IPS-NIHi11 (cell line): ENCODE measurements at places on chromosomes 11 and 22.

DNA sequence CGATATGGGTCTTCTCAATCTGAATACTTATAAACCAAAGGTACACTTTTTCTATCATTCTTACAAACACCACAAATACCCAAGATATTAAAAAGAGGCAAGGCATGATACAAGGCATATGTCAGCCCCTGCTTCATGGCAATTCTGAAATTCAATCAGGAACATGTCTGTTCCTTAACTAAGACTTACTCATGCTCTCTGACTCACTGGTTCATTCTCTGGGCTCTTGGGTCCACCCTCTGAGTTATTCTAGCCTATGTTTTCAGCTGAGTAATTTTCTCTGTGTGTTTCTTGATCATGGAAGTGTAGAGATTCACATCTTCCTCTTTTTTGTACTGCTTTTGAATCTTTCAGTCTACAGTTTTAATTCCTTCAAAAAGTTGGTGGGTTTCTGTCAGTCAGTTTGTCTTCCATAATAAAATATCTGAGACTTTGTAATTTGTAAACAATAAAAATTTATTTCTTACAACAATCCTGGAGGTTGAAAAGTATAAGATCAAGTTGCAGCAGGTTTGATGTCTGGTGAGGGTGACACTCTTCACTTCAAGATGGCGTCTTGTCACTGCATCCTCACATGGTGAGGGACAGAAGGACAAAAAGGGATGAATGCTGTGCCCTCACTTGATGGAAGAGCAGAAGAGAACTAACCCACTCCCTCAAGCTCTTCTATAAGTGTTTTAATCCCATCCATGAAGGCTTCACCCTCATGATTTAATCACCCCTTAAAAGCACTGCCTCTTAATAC is 211.7 kb downstream of the FAM76B start:
- no peak for DNase-seq

DNA sequence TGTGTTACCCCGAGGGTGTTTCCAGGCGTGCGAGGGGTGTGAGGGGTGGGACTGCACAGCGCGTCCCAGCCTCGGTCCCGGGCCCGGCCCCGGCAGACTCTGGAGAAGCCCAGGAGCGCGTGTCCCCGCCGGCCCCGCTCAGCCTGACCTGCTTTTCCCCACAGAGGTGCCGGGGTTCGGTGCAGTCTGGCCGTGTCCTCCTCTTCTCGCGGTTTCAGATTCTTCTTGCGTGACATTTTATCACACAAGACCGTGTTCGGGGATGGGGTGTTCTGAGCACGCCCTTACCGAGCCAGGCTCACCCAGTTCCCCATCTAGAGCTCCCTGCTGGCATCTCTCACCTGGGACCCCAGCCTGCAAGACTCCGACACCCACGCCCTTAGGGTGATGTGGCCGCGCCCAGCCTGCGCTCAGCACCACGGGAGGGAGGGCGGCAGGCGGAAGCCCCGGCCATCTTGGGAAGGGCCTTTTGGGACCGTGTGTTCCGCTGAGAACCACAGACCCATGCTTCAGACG is 775.6 kb downstream of the BRD1 start:
- DNase-seq = no peak

- peak; percentile 33 for DNase-seq
Measured at GRCh38 chr11:70072461-70072860, 5.7 kb upstream of the ANO1 start.

DNA sequence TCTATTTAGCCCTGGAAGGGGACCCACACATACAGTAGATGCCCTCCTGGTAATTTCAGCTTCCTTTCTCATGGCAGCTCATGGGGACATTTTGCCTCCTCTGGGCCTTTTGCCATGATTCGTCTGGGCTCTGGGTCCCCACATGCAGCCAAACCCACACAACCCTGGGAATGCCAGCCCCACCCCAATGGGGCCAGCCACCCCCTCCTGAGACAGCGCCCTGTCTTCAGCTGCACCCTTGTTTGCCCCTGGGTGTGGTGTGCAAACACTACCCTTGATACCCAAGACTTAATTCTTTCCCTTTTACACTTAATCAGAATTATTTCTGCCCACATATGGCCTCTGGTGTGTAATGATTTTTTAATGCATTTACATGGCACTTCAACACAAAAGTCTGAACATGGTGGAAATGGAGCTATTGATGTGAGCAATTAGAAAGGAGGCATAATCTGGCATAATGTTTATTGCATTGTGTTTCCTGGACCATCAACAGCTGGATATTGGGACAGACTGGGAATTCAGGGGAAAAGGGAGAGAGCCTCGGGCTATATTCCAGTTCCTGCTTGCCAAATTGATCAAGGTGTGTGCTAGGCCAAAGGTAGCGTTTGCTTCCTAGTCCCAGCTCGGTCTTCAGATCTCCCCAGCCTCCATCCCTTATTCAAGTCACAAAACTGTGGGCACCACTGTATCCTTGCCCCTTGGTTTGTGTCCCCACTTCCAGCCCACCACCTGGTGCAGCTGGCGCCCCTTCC is 85.0 kb upstream of the ANO1 start:
- DNase-seq = no peak

- no peak for DNase-seq
Measured at GRCh38 chr22:44274918-44275630, 37.7 kb downstream of the SHISAL1 start.

GRCh38 chr22:20741634-20742581 is 32.0 kb upstream of the SERPIND1 start:
- peak; percentile 75 for DNase-seq

DNA sequence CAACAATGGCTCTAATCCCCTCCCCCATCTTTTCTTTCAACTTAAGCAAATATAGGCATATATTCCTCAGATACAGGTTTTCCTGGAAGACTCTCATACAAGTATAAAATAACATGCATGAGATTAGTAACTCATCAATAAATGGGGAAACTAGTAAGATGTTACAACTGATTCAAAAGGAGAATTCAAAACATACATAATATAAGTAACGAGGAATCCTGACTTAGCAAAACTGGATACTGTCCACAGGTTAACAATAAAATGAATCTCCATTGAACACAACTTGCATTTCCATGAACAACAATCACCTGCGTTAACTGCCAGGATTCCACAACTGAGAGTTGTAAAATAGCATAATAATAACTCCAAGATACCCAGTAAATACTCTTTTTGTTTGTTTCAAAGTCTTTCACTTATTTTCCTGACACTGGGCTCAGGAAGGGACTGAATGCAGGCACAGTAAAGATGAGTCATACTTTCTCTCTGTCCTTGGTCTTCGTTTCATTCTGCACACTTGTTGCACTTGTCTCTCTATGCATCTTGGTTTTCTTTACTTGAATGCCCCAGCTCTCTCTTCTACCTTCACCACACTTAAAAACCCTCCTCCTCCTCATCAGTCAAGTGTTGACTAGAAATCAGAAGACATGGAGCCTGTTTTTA is 8.1 kb downstream of the APIP start:
- DNase-seq = no peak

DNA sequence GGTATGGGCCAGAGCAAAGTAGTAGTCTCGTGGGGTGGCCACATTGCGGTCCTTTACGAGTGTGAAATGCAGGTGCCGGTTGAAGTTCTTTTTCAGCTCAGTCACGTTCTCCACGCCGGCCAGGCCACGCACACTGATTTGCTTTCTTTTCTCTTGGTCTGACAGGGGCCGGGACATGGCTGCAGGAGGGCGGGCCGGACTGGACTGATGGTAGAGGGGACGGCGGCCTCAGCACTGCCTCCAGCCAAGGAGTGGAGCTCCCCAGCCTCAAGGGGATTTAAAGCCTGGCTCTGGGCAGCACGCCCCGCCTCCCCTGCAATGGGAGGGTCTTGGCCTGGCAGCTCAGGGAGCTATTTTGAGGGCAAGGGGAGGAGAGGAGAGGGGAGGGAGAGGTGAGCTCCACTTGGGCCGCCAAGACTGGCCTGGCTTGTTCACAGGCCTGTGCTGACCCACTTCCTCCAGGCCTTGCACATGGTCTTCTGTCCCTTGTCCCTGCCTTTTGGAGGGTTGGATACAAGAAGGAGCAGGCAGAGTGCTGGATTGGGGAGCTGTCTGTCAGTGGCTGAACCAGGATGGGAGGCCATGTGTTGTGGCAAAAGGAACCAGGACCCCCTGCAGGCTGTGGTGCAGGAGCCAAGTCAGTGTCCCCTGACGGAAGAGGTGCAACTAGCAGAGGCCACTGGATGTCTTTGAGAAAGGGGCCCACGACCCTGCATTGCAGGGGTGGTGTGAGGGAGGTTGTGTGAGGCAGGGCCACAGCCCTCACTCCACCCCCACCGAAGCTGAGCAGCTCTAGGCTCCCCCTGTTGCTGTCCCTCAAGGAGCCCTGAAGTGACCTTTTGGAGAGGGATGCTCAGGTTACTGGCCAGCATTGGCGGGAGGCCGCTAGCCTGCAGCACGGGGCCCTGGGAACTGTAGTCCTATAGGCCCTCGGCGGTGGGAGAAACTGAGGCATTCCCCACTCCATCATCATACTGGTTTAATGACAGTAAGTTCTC is at the start of gene PYGM:
TSS of gene PYGM (minus strand) at position 253 of the 998 bp plus-strand sequence. CDS start at position 177, 76 bp downstream.
- peak; percentile 89 for DNase-seq

GRCh38 chr22:37219533-37219932 is 7.3 kb upstream of the SSTR3 start:
- no peak for DNase-seq

- DNase-seq = no peak
Measured at GRCh38 chr22:47357086-47357485, 594.6 kb downstream of the TBC1D22A start.

DNA sequence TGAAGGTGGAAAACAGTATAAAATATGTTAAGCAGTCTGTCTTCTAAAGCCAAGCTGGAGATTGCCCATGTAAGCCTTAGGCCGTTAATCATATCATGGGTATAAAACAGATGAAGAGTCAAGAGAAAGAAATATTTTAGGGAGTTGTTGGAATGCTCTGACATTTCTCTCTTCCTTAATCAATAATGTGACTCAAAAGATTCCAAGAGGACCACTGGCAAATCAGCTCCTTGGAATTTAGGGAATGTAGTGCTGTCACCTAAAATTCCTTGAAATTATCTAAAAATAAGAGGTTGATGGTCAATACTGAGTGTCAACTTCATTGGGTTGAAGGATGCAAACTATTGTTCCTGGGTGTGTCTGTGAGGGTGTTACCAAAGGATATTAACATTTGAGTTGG is 525.9 kb downstream of the KCNA4 start:
- DNase-seq = no peak

- DNase-seq = no peak
Measured at GRCh38 chr11:85316967-85317366, 310.2 kb downstream of the DLG2 start.

GRCh38 chr11:130050257-130050656 is 19.4 kb upstream of the APLP2 start:
- no peak for DNase-seq

DNA sequence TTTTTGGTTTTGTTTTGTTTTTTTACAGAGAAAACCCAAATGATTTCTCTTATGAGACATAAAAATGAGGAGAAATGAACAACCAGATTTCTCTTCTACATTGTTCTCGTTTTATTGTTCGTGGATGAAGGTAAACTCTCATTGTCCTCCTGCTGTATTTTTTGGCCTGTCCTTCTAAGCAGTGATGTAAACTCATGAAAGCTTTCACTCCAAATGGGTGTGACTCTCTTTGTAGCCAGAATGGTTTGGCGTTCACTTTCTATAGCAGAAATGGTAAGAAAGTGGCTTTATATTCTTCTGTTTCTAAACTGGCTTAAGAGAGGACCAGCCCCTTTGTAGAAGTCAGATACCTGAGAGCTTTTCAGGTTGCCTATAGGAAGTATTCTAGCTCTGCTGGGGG is 15.5 kb upstream of the BMAL1 start:
- DNase-seq = no peak

DNA sequence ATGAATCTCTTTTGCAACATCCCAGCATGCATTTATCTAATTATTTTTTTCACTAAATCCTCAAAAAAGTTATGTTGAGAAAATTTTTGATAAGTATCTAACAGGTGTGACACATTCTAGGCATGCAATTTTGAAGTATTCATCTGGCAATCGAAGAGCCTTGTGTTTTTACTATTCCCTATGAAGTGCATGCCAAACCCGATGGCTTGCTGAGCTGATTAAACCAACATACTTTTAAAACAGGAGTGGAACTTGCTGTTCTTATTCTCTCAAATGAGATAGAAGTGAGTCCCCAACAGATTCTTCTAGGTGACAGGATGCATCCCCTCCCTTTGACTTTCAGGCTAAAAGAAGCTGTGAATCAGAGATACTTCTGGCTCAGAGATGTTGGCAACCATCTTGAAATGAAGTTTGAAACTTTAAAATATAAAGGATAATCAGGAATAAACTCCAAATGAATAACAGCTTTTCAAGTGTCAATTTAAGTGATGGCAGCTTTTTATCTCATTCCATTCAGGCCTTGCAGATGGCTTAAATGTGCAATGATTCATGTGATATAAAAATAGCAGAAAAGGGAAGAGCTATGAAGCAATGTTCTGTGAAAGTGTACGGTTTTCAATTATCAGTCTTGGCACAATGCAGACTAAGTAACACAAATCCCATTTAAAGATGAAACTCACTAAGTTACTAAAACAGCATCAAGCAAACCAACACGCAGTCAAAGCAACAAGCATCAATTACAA is 67.7 kb downstream of the APOL5 start:
- no peak for DNase-seq

DNA sequence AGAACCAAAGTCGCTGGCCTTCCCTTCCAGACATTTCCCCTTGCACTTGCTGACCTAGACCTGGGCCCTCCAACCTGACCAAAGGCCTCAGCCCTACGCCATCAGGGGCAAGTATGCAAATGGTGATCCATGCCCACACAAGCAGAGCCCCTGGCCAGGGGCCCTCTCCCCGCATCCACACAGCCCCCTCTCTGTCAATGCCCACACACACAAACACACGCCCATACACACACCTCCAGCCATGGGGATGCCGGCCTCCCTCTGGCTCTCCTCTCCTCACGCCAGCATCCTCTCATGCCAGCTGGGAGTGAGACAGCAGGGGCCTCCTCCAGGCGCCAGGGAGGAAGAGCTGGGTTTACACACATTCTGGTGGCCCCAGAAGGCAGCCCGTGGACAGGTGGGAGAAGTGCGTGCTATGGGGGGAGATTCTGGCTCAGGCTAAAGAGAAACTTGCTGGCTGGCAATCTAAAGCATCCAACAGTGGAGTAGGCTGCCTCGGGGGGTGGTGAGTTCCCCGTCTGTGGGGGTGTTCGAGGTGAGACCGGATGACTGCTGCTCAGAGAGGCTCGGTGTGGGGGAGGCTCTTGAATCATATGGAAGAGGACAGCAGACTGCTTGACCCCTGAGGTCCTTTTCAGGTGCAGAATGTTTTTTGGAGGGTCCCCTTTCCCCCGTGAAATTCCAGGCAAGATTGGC is 4.8 kb downstream of the NRXN2 start:
- no peak for DNase-seq

DNA sequence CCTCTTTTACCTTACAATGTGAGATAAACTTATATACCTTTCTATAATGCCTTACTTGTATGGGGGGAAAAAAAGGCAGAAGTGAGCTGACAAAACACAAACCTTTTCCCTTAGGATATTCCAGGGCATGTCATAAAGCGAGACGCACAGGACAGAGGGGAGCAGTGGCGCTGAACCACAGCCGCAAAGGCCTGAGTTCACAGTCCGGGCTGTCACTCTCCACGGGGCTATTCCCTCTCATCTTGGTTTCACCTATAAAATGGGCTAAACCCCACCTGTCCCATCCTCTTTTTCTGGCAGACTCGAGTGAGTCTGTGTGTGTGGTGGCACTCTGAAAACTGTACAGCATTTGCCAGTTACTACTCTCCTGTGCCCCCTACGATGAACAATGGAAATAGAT is 14.4 kb upstream of the FXYD2 start:
- DNase-seq = no peak

- DNase-seq = no peak
Measured at GRCh38 chr22:36386351-36386899, 1.3 kb downstream of the MYH9 start.

- DNase-seq = no peak
Measured at GRCh38 chr11:8838248-8838647, 72.7 kb upstream of the AKIP1 start.
